ENCODE measurements at places on chromosomes 3 and 15. TPM values are rescaled to one million over a fixed set of nuclear protein-coding genes. Genes with fewer than 3 reads are reported as not detected.
A peak's percentile ranks its signal among the peaks of the same experiment; 100 is the strongest.

- no peaks in the 10 kb centered on the region for H3K36me3 ChIP-seq
- H3K4me3 ChIP-seq: peak overlapping the region; percentile 39
- H3K27me3 ChIP-seq: no peaks in the 10 kb centered on the region
- H3K27ac ChIP-seq: peak overlapping the region; percentile 88
Measured at GRCh38 chr3:126266850-126267168, 86.4 kb upstream of the ALDH1L1 start.

- no peak for DNase-seq
- no peak overlapping the region for H3K4me3 ChIP-seq
- H3K4me1 ChIP-seq: no peaks in the 10 kb centered on the region
- H3K27ac ChIP-seq: no peak overlapping the region
- no peaks in the 10 kb centered on the region for H3K27me3 ChIP-seq
Measured at GRCh38 chr15:72751751-72752455, 31.7 kb downstream of the ADPGK start.

- no peak for DNase-seq
- H3K36me3 ChIP-seq: no peaks in the 10 kb centered on the region
- H3K27me3 ChIP-seq: no peaks in the 10 kb centered on the region
Measured at GRCh38 chr3:141415953-141416352, 47.6 kb downstream of the ZBTB38 start.

GRCh38 chr3:195251336-195252065 lies 19.5 kb downstream of the XXYLT1 start:
- no peak overlapping the region for H3K27ac ChIP-seq
- H3K36me3 ChIP-seq: no peaks in the 10 kb centered on the region
- DNase-seq: no peak
- peaks cover 14% of the 10 kb centered on the region for H3K4me1 ChIP-seq
- H3K27me3 ChIP-seq: no peaks in the 10 kb centered on the region

- H3K36me3 ChIP-seq: no peaks in the 10 kb centered on the region
- no peak for DNase-seq
- no peak overlapping the region for H3K27ac ChIP-seq
- peak overlapping the region; percentile 10 for H3K4me3 ChIP-seq
Measured at GRCh38 chr15:36877796-36878683, 222.3 kb downstream of the MEIS2 start.

Gene FGD5
- total RNA-seq: 8.4 TPM

DNA sequence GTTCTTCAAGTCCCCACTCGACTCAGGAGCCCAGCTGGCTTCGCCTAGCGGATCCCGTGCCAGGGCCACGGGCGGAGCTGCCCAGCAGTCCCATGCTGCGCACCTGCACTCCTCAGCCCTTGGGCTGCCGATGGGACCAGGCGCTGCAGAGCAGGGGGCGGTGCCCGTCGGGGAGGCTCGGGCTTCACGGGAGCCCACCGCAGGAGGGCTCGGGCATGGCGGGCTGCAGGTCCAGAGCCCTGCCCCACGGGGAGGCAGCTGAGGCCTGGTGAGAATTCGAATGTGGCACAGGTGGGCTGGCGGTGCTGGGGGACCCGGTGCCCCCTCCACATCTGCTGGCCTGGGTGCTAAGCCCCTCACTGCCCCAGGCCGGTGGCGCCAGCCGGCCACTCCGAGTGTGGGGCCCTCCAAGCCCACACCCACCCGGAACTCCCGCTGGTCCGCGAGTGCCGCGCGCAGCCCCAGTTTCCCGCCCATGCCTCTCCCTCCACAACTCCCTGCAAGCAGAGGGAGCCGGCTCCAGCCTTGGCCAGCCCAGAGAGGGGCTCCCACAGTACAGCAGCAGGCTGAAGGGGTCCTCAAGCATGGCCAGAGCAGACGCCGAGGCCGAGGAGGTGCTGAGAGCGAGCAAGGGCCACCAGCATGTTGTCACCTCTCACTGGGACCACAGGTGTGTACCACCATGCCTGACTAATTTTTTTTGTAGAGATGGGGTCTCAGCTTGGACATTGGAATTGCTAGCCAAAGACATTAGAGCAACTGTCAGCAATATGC lies 17.0 kb downstream of the RAB7A start:
- H3K27me3 ChIP-seq: no peaks in the 10 kb centered on the region
- no peak for DNase-seq
- no peak overlapping the region for H3K27ac ChIP-seq
- H3K4me3 ChIP-seq: no peak overlapping the region

GRCh38 chr15:87131067-87131466 lies 1051.4 kb downstream of the AGBL1 start:
- no peak for DNase-seq
- no peaks in the 10 kb centered on the region for H3K36me3 ChIP-seq
- no peak overlapping the region for H3K27ac ChIP-seq
- no peaks in the 10 kb centered on the region for H3K27me3 ChIP-seq

Gene SLC9C1
- not detected for total RNA-seq

Gene TRH
- not detected for total RNA-seq

Gene PRSS50
- not detected for total RNA-seq

Gene USP13
- 166 TPM for total RNA-seq

DNA sequence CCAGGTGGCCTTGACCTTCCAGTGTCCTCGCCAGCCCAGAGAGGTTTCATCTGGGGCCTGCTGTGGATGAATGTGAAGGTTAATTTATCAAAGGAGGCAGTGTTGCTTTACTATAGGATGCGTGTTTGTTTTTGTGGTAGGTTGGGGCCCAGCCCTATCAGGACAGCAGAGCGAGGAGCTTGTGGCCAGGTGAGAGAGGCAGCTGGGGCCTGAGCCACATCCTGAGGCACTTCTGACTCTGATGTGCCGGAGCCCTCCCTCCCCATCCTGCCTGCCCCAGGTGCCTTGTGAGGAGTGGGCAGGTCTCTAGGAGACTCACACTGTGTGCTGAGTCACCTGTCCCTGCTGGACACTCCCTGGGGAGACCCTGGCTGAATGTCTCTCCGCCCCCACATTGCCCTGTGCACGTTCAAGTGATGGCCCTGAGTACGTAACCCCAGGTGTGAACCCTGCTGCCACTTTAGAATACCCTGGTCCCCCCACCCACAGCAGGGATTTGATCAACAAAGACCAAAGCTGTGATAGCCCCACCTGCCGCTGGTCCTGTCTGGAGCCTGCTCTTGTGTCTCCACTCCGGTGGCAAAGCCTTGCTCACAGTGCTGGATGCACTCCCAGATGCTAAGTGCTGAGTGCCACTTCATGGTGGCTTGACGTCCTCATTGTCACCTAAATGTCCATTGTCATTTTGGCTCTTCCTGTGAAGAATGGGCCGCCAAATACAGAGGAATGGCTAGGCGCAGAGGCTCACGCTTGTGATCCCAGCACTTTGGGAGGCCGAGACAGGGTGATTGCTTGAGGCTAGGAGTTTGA lies 16.0 kb downstream of the FBLN2 start:
- H3K4me1 ChIP-seq: no peaks in the 10 kb centered on the region
- no peak for DNase-seq
- no peak overlapping the region for H3K4me3 ChIP-seq
- no peaks in the 10 kb centered on the region for H3K27me3 ChIP-seq

Gene RASGRP1
- 0.44 TPM for total RNA-seq

Gene GPR149
- total RNA-seq: not detected

GRCh38 chr3:129475863-129476262 lies 35.8 kb downstream of the IFT122 start:
- DNase-seq: no peak
- no peak overlapping the region for H3K27ac ChIP-seq
- H3K36me3 ChIP-seq: no peaks in the 10 kb centered on the region
- no peak overlapping the region for H3K4me3 ChIP-seq
- no peaks in the 10 kb centered on the region for H3K27me3 ChIP-seq

- H3K4me1 ChIP-seq: no peaks in the 10 kb centered on the region
- DNase-seq: no peak
- no peaks in the 10 kb centered on the region for H3K36me3 ChIP-seq
- no peak overlapping the region for H3K4me3 ChIP-seq
- H3K27ac ChIP-seq: no peak overlapping the region
Measured at GRCh38 chr15:36517758-36518157, 61.7 kb upstream of the CDIN1 start.

DNA sequence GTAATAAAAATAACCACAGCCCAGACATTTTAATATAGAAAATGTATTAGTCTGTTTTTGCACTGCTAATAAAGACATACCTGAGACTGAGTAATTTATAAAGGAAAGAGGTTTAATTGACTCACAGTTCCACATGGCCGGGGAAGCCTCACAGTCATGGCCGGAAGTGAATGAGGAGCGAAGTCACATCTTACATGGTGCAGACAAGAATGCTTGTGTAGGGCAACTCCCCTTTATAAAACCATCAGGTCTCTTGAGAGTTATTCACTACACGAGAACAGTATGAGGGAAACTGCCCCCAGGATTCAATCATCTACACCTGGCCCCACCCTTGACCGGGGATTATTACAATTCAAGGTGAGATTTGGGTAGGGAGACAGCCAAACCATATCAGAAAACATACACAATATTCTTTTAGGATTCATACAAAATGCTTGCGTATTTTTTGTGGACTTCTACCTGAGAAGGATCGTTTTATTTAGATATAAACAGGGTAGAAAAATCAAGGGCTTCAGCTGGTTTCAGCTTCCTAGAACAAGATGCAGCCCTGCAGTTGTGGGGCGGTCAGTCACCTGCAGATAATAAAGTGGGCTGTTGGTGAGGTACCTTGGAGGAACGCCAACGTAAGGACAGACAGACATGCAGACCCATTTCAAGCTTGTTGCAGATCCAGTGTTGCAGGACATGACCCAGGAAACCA lies 101.9 kb downstream of the TNIK start:
- no peak overlapping the region for H3K27ac ChIP-seq
- H3K27me3 ChIP-seq: no peaks in the 10 kb centered on the region
- no peak overlapping the region for H3K4me3 ChIP-seq
- no peaks in the 10 kb centered on the region for H3K36me3 ChIP-seq

GRCh38 chr3:54888873-54889272 lies 39.0 kb downstream of the LRTM1 start:
- H3K27ac ChIP-seq: no peak overlapping the region
- no peaks in the 10 kb centered on the region for H3K36me3 ChIP-seq
- H3K27me3 ChIP-seq: no peaks in the 10 kb centered on the region

Gene POPDC2
- total RNA-seq: 7.8 TPM

Gene ASB14
- 1.9 TPM for total RNA-seq

GRCh38 chr3:168239287-168239686 lies 143.6 kb upstream of the GOLIM4 start:
- no peak overlapping the region for H3K27ac ChIP-seq
- no peaks in the 10 kb centered on the region for H3K36me3 ChIP-seq
- DNase-seq: no peak
- no peak overlapping the region for H3K4me3 ChIP-seq
- H3K4me1 ChIP-seq: no peaks in the 10 kb centered on the region

GRCh38 chr15:93705753-93706455 lies 525.5 kb upstream of the MCTP2 start:
- H3K27me3 ChIP-seq: no peaks in the 10 kb centered on the region
- H3K27ac ChIP-seq: no peak overlapping the region
- no peaks in the 10 kb centered on the region for H3K36me3 ChIP-seq
- no peak for DNase-seq
- H3K4me1 ChIP-seq: no peaks in the 10 kb centered on the region

DNA sequence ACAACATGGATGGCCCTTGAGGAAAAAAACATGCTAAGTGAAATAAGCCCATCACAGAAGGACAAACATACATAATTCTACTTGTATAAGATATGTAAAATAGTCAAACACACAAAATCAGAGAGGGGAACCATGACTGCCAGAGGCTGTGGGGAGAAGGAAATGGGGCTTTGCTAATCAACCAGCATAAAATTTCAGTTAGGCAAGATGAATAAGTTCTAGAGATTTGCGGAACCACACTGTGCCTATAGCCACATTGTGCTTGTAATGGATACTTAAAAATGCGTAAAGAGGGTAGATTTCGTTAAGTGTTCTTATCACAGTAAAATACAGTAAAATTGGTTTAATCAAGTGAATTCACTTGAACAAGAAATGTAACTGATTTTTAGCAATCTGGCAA lies 33.7 kb upstream of the SPTBN5 start:
- no peak overlapping the region for H3K27ac ChIP-seq
- peaks cover 62% of the 10 kb centered on the region for H3K4me1 ChIP-seq
- no peak overlapping the region for H3K4me3 ChIP-seq
- no peaks in the 10 kb centered on the region for H3K27me3 ChIP-seq
- DNase-seq: no peak
- H3K36me3 ChIP-seq: no peaks in the 10 kb centered on the region

GRCh38 chr3:86245360-86245759 lies 745.6 kb downstream of the VGLL3 start:
- no peaks in the 10 kb centered on the region for H3K36me3 ChIP-seq
- H3K4me3 ChIP-seq: no peak overlapping the region
- no peaks in the 10 kb centered on the region for H3K27me3 ChIP-seq
- H3K4me1 ChIP-seq: no peaks in the 10 kb centered on the region
- DNase-seq: no peak
- H3K27ac ChIP-seq: no peak overlapping the region

- no peak overlapping the region for H3K27ac ChIP-seq
- DNase-seq: no peak
- H3K4me3 ChIP-seq: no peak overlapping the region
- peaks cover 8% of the 10 kb centered on the region for H3K4me1 ChIP-seq
- H3K27me3 ChIP-seq: no peaks in the 10 kb centered on the region
Measured at GRCh38 chr3:69197922-69198530, 75.6 kb upstream of the LMOD3 start.

- no peak overlapping the region for H3K4me3 ChIP-seq
- no peaks in the 10 kb centered on the region for H3K27me3 ChIP-seq
- H3K27ac ChIP-seq: no peak overlapping the region
Measured at GRCh38 chr3:66712210-66712609, 211.4 kb upstream of the LRIG1 start.

Gene RTP3
- not detected for total RNA-seq

DNA sequence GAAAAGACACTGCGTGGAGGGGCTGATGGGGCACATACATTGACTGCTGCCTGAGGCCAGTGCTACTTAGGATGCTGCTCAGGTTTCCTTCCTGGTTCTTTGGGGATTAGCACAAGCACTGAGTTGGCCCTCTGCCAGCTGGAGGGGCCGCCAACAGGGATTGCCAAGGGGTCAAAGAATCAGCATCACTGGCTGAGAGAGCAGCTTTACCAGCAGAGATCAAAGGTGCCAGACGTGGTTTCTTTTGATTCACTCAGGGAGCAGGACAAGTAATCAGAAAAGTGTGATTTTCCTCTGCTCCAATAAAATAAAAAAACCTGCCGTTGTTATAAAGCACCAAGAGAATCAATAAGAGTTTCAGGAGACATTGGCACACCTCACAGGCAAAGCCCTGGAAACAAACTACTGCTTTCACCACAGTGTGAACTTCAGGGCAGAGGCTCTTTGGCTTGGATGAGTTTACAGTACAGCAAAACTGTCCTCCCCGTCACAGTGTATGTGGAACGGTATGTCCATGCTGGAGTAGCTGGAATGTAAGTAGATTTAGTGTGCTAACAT lies 45.8 kb upstream of the FSIP1 start:
- DNase-seq: no peak
- no peaks in the 10 kb centered on the region for H3K27me3 ChIP-seq
- no peak overlapping the region for H3K27ac ChIP-seq

- no peaks in the 10 kb centered on the region for H3K27me3 ChIP-seq
- peak overlapping the region; percentile 91 for H3K4me3 ChIP-seq
- peak overlapping the region; percentile 93 for H3K27ac ChIP-seq
- peaks cover 7% of the 10 kb centered on the region for H3K36me3 ChIP-seq
- peaks cover 33% of the 10 kb centered on the region for H3K4me1 ChIP-seq
Measured at GRCh38 chr15:34335176-34336032, 2.2 kb downstream of the SLC12A6 start.

Gene SLC4A7
- 12.2 TPM for total RNA-seq
